ENCODE measurements at places on chromosomes 1 and 21.

DNA sequence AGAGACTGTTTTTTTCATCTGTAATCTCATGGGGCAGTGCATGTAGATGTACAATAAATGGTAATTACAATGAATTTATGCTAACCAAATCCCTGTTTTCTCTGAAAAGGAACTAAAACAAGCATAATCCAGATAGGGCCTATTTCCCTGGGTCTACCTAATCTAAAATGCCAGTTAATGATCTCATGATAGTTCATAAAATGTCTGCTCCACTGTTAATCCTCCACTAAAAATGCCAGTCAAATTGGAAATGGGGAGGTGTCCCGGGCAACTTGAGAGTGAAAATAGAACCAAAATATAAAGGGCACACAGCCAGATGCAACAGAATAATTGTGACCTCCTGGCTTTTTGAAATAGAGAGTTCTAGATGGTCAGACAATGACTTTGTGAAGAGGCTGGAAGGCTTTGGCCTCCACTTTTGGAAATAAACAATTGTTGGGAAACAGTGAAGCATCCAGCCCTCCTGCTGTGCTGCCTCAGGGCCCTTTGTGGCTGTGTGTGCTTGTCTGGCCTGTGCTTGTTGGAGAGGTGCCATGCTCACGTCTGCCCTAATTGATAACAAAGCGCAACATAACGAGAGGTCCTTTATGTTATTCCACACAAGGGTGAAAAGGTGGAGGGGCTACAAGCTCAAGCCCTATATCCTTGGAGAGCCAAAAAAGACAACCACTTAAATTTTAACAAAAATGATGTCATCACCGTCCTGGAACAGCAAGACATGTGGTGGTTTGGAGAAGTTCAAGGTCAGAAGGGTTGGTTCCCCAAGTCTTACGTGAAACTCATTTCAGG is 97.7 kb downstream of the ATP5PO start:
- DNase-seq: no peak

DNA sequence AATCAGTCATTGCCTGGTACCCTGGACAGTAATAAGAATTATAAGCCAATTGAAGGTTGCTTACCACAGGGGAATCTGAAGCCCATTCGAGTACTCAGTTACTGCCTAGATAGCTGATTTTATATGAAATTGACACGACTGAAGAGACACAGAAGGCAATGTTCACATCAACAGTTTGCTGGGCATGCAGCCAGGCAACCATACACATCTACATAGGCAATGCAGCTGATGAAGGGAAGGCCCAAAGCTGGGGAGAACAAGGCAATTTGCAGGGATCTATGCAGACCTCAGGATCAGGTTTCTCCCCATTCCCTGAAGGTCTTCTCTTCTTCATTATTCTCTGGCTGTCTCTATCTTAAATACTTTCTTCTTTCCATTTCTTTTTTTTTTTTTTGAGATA is 448.7 kb downstream of the PTBP2 start:
- no peak for DNase-seq

GRCh38 chr1:94247138-94248094 is 10.0 kb upstream of the ARHGAP29 start:
- DNase-seq: peak; percentile 80

- DNase-seq: peak; percentile 70
Measured at GRCh38 chr1:66403007-66403731, 130.8 kb upstream of the SGIP1 start.

- DNase-seq: no peak
Measured at GRCh38 chr1:30452170-30452569, 271.2 kb downstream of the MATN1 start.

GRCh38 chr1:1665815-1666251 is 7.0 kb upstream of the CDK11B start:
- DNase-seq: peak; percentile 45

- DNase-seq: no peak
Measured at GRCh38 chr1:157704878-157705277, 4.3 kb upstream of the FCRL3 start.

DNA sequence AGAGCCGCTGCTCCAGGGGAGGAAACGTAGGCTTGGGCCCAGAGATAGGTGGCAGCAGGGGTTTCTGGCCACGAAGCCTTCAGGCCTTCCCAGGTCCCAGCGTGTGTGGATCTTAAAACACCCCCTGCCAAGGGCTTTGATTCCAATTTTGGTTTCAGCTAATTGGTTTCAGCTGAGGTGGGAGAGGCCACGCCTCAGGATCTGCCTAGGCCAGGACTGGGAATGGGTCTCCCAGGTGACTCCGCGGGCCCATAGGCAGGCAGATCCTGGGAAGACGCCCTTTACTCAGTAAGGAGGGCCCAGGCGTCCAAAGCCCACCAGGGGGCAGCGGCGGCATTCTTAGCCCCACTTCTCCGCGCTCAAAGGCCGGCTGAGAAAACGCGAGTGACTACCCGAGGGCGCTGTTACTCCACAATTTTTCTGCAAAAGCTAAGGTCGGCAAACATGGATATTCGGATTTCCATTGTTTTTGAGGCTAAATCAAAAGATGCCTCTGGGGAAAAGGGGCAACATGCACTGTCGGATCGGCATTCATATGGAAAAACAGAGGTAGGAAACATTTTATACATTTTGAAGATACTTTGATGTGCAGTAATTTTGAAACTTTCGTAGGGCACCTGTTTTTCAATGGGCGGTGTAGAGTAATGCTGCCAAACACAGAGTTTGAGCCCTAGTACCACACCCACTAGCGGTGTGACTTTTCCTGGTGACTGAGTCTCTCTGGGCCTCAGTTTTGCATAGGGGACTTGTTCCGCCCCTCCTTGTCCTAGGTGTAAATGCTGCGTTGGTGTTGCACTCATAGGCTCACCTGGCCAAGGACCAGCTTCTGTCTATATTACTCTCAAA is 31.8 kb upstream of the BCL10 start:
- DNase-seq: peak; percentile 95

GRCh38 chr1:157399984-157400382 is 152.3 kb downstream of the FCRL5 start:
- DNase-seq: no peak

- DNase-seq: peak; percentile 55
Measured at GRCh38 chr1:74767490-74767889, 34.5 kb downstream of the TYW3 start.

DNA sequence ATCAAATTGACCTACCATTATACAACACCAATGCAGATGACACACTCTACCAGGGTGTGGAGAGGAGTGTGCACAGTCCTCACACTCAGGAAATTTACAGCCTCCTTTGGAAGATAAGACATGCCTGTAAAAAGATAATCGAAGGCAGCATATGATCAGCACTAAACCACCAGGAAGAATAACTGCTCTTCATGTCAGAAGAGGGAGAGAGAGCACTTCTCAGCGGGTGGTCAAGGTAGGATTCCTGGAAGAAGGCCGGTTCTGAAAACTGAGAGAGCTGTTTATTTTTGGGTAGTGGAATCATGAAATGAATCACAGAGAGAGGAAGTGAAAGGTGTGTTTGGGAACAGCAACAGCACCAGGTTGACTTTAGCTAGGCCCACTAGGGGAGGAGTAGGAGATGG is 14.0 kb upstream of the ZNF697 start:
- DNase-seq: no peak

- DNase-seq: no peak
Measured at GRCh38 chr1:89959719-89960118, 35.2 kb upstream of the ZNF326 start.

DNA sequence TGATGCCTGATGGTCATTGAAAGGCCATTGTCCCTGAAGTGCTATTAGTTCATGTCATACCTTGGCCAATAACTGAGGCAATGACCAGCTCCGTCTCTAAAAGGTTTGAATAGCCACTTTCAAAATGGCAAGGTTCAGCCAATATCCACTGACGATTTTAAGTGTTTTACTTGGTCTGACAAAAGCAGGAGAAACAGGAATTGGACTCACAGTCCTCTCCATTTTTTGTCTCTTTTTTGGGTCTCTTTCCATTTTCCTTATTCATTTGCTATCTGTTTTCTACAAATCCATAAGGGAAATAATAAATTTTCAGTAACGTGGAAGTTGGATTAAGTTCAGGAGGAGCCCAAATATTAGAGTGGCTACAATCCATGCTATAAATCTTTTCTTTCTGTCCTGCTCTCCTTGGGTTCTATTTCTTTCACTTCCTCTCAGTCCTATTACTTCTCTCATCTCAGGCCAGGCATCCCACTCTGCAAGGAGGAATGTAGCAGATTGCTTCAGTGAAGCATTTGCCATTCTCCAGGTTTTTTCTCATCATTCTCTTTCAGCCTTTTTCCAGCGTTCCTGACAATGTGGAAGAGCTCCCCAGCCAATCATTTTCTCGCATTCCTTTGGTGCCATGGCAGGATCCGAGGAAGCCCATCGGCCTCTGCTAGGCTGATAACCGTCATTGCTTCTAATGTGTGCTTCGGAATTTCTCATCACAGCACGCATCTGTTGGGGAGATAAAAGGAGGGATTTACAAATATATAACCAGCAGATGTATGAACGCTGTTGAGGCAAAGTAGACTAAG is 414.5 kb downstream of the ADGRL2 start:
- no peak for DNase-seq

DNA sequence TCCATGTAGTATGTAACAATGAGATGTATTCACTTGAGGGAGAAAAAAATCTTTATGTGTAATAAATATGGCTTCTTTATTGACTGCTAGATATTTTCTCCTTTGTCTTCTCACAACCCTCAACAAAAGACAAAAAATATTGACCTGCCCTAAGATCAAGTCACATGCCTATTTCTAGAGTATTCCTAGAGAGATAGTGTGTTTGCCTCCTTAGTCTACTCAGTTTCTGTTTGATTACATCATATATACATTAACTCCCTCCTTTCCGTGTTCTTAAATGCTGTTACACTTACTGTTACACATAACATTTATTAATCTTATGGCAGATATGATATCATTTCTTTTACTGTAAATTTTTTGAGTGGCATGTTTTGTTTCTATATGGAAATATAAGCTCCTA is 281.6 kb upstream of the RGS18 start:
- DNase-seq: no peak
